ENCODE measurements at places on chromosomes 7 and 10.

- DNase-seq = no peak
These were observed 344.0 kb downstream of the REEP3 start for GRCh38 chr10:63865210-63865609.

- no peak for DNase-seq
These were observed 89.9 kb upstream of the PPP1R3A start for GRCh38 chr7:114008696-114009095.

GRCh38 chr7:26636808-26637207 is 227.6 kb downstream of the SKAP2 start:
- no peak for DNase-seq

DNA sequence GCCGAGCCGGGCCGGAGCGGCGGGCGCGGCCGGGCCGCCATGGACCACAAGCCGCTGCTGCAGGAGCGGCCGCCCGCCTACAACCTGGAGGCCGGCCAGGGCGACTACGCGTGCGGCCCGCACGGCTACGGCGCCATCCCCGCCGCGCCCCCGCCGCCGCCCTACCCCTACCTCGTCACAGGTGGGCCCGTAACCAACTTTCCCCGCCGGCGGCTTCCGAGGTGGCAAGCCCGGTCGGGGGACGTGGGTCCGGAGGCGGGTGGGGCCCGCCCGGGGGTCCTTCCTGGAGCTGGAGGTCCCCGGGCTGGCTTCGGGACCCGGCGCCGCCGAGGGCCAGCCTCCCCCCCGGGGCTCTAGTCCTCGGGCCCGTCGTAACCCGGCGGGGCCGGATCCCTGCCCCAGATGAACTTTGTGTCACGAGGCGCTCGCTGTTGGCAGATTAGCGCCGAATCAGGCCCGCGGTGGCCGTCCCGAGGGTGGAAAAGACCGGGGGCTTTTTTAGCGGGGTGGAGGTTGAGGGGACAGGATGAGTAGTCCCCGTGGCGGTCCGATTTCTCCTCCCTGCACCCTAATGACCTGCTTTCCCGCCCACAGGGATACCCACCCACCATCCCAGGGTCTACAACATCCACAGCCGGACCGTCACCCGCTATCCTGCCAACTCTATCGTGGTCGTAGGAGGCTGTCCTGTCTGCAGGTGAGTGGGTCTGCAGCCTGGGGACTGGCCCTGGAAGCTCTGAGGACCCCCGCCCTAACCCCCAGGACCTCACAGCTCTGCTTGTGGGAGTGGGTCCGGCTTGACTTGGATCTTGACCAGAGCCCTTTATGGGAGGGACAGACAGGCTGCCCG is 496 bp downstream of the BRI3 start:
- DNase-seq = peak; percentile 43

GRCh38 chr10:71351628-71352319 is 32.7 kb downstream of the SLC29A3 start:
- DNase-seq = peak; percentile 35

Data from suppressor macrophage treated with lipopolysaccharide for 4 hours (primary cell).